HL-60 (cell line): ENCODE measurements at places on chromosomes 11 and 22.

DNA sequence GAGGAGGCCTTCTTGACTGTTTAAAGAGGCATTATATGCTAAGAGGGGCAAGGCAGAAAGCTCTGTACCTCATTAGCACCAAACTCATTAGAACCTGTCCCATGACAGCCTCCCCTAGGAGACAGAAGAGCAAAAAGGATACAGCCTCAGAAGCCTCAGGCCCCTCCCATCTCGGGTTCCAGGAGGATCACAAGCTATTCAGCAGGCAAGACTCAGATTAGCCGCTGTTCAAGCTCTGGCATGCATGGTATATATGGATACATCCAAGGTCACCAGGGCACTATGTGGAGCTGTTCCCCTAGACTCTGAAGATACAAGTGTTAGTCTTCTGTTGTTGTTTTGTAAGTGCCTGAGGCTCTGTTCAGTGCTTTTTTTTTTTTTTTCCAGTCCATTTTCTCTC, 32.1 kb downstream of the ATXN10 start:
- DNase-seq = no peak

DNA sequence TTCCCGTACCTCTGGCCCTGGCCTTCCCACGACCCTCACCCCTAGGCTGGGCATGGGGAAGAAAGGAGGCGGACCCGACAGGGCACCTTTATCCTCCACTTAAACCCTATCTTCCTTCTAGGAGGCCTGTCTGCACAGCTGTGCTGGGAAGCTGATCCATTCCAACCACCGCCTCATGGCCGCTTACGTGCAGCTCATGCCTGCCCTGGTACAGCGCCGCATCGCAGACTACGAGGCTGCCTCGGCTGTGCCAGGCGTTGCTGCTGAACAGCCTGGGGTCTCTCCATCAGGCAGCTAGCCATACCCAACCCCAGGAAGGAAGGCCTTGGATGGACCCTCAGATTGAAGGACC, 599 bp downstream of the TIMM10B start:
- DNase-seq = no peak

GRCh38 chr11:58977470-58977869, 38.2 kb downstream of the GLYATL1 start:
- DNase-seq = no peak

GRCh38 chr11:31531293-31531692, 21.7 kb downstream of the ELP4 start:
- no peak for DNase-seq

DNA sequence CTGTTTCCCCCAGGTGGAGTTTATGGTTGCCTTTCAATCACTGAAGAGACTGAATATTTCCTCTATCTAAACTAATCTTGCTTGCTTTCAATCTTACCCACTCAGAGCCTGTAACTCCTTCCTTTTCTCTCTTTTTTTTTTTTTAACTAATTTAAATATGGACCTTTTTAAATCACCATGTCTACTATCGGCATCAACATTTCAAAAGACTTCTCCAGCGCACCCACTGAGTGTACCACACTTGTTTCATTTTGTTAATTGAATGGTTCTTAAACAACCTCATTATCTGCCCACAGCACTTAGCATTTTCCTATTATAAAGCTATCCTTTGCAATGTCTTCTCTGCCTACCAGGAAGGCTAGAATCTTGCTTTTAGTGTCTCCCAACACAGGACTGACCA, 1212.5 kb downstream of the LRRC4C start:
- no peak for DNase-seq

GRCh38 chr11:113167599-113167998, 146.8 kb upstream of the TTC12 start:
- no peak for DNase-seq

DNA sequence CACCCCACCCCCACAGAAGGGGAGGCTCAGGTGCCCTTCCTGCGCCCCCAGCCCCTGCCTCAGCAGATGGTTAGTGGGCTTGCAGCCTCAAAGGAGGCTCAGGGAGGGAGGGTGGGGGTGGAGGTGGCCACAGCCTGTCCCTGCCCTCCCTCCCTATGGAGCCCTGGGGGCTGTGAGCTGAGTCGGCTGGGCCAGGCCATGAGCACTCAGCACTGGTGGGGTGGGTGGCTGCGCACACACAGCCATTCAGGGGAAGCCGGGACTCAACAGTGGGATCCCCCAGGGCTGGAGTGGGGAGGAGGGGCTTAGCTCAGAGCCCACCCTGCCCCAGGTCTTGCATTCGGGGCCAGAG, 50.2 kb downstream of the FLRT1 start:
- no peak for DNase-seq

DNA sequence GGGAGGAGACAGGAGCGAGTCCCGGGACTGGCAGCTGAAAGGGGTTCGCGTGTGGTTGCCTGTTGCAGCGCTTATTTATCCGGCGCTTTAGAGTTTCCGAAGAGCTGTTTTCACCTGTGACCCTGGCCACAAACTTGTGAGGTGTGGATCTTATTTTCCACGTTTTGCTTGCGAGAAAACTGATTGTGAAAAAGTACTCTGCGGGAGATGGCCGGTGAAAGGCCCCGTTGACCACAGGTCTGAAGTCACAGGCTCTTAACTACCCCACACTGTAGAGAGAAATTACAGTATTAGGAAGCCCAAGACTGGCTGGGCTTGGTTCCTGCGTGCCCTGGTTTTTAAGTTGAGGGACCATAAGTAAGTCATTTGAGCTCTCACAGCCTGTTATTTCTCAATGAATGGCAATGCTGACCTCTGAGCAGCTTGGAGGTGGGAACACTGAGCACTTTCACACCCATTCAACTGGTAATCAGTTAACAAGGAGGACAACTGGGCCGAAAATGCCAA, 379 bp upstream of the RAB38 start:
- no peak for DNase-seq

DNA sequence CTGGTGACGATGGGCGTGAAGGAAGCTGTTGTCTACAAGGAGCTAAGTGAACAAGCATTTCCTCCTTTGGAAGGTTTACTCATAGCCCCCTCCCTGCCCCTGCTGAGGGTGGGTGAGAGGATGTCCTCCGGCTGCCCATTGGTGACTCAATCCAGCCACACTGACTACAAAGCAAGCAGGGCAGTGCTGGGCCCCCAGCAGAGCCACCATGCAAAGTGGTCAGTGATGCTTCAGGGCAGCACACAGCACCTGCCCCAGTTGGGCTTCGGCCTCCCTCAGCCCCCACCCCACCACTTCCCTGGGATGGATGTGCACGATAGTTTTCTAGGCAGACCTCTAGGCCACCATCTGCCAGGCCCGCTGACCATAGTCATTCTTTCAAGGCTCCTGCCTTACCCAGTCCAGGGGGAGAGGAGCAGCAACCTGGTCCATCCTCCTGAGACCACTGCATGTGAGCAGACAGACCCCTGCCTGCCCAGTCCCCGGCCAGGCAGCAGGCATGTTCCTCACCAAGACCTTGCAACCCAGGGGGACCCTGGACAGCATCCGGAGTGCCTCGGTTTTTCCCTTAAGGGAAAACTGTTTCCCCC, 125.1 kb downstream of the BCR start:
- no peak for DNase-seq

DNA sequence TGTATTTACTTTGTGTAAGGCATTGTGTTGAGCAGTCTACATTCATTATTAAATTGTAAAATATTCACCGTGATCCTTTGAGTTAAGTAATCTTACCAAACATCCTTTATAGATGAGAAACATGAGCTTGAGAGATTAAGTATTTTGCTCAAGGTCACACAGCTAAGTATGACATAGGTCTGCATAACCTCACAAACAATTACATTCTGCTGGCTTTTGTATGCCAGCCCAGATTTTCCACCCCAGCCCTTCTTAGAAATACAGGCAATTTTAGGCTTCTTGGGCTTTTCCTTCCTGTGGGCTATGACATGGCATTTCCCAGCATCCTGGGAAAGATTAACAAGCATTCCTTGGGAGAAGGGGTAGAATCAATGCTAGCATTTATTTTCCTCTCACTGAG, 357.3 kb downstream of the NELL1 start:
- DNase-seq = no peak

DNA sequence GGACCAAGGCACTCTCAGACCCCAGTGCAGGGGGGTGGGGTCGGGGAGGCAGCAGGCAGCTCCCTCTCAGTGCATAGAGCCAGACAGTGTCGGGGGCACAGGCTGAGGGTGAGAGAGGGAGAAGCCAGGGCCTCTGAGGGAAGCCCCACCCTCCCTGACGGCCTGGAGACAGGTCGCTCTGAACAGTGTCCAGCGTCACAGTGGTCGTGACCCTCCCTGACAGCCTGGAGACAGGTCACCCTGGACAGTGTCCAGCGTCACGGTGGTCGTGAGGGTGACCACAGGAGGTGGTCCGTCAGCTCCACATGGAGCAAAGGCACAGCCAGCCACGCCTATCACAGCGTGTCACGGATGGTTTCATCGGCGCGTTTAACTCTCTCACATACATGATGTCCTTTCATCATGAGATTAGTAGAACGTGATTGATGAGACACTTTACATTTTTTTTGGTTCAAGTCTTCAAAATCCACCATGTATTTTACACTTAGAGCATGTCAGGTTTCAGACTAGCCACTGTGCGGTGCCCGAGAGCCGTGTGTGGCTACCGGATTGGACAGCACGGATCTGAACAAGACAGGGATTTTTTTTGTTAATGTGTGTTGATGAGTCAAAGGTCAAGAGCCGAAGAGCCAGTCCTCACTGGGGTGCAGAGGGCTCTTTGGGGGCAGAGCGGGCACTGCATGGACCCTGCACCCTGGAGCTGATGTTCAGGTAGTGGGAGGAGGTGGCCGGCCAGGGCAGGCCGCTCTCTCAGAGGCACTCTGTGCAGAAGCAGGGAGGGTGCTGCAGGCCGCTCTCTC, 23.9 kb upstream of the PANX2 start:
- DNase-seq = peak; percentile 82

- no peak for DNase-seq
Measured at GRCh38 chr11:35723493-35723892, 60.9 kb downstream of the TRIM44 start.

DNA sequence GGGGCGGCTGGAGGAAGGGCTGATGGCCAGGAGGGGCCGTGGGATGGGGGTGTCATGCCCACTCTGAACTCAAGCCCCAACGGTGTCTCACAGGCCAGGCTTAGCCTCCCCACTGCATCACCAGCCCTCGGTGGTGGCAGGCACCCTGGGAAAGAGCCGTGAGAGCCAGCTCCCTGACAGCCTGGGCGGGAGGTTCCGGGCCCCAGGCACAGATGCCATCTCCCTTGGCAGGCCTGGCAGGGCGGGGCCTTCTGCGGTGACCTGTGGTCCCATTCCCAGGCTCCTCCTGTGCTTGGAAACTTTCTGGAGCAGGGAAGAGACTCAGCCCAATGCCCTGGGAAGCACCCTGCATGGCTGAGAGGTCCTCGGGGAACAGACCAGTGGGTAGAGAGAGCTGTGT, 4.8 kb downstream of the PHLDA2 start:
- DNase-seq = no peak

GRCh38 chr11:134939031-134939430, 527.0 kb upstream of the B3GAT1 start:
- no peak for DNase-seq

GRCh38 chr11:32118025-32118974, 27.4 kb downstream of the RCN1 start:
- no peak for DNase-seq

DNA sequence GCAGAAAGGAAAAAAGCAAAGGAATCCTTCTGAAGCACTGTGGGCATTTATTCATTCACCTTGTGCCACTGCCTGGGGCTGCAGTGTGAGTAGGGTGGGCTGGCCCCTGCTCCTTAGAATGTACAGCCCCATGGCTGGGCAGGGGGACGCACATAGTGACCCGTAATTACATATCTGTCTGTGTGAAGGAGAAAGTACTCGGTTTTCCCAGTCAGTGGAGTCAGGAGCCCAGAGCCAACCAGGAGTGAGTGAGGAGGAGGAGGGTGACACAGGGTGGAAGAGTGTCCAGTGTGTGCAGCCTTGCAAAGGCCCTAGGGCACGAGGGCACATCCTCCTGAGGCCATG, 91.9 kb downstream of the CDKN1C start:
- no peak for DNase-seq

DNA sequence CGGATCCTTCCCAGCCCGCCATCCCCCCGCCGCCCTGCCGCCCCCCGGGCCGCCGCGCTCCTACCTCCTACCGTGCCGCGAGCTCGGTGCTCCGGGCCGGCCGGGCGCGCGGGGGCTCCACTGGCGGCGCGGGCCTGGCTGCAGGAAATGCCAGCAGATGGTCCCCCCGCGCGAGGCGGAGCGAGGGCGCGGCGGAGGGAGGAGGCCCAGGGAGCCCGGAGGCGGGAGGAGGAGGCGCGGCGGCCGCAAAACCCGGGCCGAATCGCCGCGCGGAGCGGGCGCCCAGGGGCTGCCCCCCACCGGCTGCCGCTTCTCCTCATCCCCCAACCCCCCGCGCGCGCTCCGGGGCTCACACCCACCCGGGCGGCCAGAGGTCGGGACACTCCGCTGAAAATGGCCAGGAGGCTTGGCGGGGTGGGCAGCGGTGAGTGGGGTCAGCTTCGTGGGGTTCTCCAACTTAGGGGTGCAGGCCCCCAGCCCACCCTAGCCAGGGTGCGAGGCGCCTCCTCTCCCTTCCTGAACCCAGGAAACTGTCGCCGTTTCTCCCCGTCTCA, at the start of gene OSBPL5:
Gene OSBPL5 (minus strand): TSS at position 159 of the 554 bp plus-strand sequence. CDS start 36,162 bp downstream, outside the sequence.
- DNase-seq = no peak

DNA sequence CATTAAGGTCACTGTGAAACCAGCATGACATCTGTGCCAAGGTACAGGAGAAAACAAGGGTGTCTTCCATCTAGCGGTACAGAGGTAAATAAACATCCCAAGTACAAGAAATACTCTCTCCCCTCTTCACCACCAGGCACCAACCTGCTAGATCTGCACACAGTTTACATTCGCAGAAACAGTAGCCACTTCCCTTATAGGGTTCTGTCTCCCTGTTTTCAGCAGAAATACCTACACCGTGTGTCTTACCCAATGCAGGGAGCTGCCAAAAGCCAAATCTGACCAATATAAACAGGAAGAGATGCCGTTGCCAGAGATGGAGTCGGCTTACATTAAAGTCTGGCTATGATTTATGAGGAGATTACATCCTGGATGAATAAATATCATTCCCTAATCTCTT, 1.2 kb downstream of the SCN4B start:
- DNase-seq = no peak

GRCh38 chr22:47322854-47323253, 560.4 kb downstream of the TBC1D22A start:
- no peak for DNase-seq

DNA sequence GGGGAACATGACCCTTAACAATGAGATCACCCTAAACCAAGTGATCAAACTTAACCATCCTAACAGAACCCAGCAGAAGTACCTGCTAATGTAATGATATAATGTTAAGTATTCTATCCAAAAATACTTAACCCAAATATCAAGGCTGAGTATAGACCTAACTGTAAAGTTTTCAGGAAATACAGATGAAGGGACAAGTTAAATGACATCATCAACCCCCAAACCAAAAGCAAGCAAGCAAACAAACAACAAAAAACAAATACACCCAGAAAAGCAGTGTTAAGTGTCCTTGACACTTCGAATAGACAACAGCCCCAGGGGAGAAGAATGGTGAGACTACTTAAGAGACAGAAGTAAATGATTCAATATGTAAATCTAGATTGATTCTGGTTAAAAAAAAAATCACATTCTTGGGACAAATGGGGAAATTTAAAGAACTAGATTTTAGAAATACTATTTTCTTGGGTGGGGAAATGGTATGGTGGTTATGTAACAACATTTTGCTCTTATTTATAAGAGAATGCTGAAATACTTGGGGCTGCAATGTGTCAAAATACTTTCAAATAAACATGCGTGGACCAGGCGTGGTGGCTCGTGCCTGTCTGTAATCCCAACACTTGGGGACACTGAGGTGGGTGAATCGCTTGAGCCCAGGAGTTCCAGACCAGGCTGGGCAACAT, 2.5 kb downstream of the CSTF3 start:
- no peak for DNase-seq
